ENCODE measurements at places on chromosomes 5 and 9. TPM values are rescaled to one million over a fixed set of nuclear protein-coding genes. Genes with fewer than 3 reads are reported as not detected.

Gene HRCT1
- total RNA-seq: not detected

Gene SET
- 254 TPM for total RNA-seq

DNA sequence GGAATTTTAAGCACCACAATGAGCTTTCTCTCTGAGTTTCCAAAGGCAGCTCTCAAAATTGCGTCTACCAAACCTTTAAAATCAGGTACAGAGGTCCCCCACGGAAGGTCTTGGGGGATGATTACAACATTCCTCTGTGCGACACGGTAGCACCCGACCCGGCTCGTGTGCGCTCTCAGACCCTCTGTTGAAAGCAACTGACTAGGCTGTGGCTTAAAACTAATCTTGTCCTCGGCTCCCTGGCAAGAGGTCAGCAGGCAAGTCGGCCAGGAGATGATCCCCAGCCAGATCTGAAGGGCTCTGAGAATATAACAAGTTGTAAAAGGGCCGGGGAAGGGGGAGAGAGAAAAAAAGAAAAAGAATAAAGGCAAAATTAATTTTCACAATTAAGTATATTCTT is 92.6 kb upstream of the LMX1B start:
- no peak for DNase-seq

DNA sequence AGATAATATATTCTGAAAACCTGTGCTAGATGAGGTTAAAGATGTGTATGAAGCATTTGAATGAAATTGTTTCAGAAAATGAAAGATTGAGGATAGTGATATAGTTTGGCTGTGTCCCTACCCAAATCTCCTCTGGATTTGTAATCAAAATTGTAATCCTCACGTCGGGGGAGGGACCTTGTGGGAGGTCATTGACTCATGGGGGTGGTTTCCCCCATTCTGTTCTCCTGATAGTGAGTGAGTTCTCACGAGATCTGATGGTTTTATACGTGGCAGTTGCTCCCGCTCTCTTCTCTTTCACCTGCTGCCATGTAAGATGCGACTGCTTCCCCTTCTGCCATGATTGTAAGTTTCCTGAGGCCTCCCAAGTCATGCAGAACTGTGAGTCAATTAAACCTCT is 2.0 kb upstream of the TEX48 start:
- no peak for DNase-seq

Gene TRPM3
- total RNA-seq: 49.7 TPM

Gene KCNV2
- total RNA-seq: not detected

DNA sequence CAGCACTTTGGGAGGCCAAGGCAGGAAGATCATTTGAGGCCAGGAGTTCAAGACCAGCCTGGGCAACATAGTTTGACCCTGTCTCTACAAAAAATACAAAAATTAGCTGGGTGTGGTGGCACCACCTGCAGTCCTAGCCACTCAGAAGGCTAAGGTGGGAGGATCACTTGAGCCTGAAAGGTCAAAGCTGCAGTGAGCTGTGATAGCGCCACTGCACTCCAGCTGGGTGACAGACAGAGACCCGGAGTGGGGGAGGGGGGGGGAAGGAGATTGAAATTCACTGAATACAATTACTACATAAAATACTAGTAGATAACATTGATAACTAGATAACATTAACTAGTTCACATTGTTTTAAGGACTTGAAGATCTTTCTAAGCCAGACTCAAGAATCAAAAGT is 345.6 kb downstream of the BNC2 start:
- DNase-seq: no peak

Gene CCNI2
- total RNA-seq: 1.5 TPM

Gene CPLANE1
- total RNA-seq: 76.8 TPM

Measured in cerebellum (tissue), 4 donors.